GM23248 (cell line): ENCODE measurements at places on chromosomes 2 and 18. TPM values are rescaled to one million over a fixed set of nuclear protein-coding genes. Genes with fewer than 3 reads are reported as not detected.

- H3K27me3 ChIP-seq = peaks cover 19% of the 10 kb centered on the region
- H3K36me3 ChIP-seq = no peaks in the 10 kb centered on the region
- DNase-seq = no peak
- no peak overlapping the region for H3K4me3 ChIP-seq
- H3K27ac ChIP-seq = no peak overlapping the region
Observed at GRCh38 chr2:120391911-120392665, 46.2 kb downstream of the INHBB start.

- H3K36me3 ChIP-seq = no peaks in the 10 kb centered on the region
- no peak overlapping the region for H3K4me3 ChIP-seq
- H3K4me1 ChIP-seq = peaks cover 43% of the 10 kb centered on the region
- no peaks in the 10 kb centered on the region for H3K27me3 ChIP-seq
- peak; percentile 68 for DNase-seq
- H3K27ac ChIP-seq = no peak overlapping the region
Observed at GRCh38 chr18:55861266-55861665, 273.3 kb upstream of the TCF4 start.

DNA sequence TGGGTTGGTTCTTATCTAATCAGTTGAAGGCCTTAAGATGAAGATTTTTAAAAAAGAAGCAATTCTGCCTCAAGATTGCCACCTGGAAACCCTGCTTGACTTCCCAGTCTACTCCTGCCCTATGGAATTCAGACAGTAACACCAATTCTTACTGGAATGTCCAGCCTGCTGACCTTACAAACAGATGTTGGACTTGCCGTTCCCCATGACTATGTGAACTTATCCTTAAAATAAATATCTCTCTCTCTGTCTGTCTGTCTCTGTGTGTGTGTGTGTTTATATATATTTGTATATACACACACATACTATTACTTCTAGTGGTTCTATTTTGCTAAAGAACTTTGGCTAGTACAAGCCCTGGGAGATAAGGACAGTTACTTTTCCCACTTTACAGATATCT lies 675.3 kb downstream of the SLC4A3 start:
- no peaks in the 10 kb centered on the region for H3K4me1 ChIP-seq
- no peak overlapping the region for H3K4me3 ChIP-seq
- no peaks in the 10 kb centered on the region for H3K27me3 ChIP-seq
- no peak overlapping the region for H3K27ac ChIP-seq
- no peak for DNase-seq

DNA sequence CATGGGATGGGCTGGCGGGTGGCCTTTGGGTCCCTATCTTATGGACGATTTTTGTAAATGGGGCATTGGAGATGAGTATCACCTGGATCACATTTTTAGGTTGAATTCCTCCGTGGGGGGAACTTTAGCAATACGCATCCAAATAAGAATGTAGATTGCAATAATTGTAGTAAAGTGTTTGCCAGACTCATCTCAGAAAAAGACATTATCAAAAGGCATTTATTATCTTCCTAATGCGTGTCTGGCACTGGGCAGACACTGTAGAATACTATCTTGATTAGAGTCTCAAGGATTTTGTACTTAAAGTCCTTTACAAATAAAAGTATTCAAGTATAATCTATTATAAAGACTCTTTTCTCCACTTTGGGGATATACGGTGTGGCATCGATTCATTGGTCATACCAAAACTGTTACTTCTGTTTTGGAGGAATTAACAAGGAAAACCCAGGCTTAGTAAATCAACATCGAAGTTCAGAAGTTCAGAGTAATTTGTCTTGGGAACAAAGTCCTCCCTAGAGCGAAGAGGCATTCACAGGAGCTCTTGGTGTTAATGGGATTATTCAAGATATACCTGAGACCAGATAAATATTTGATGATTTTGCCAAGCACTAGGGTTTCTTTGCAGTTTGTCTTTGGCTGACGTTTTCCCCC lies 578 bp upstream of the ACKR3 start:
- H3K36me3 ChIP-seq = no peaks in the 10 kb centered on the region
- no peak for DNase-seq
- no peak overlapping the region for H3K27ac ChIP-seq
- peaks cover 73% of the 10 kb centered on the region for H3K27me3 ChIP-seq
- H3K4me3 ChIP-seq = peak overlapping the region; percentile 65; the same call in 1 of the 2 replicates

DNA sequence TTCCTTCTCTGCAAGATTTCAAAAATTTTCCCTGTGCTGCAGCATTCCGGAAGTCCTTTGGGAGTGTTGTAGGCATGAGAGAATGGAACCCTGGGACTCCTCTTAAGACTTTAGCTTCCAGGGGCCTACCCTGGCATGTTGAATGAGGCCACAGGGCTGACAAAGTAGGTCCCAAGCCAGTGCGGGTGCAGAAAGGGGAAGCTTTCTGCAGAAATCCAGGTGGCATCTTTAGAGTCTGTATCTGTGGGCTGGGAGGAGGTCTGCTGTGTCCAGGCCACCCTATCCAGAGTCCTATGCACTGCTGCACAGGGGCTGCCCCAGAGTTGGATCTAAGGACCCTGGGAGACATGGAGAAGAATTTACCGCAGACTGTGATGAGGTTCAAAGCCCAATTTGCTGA lies 1.9 kb upstream of the SIX2 start:
- no peak for DNase-seq
- H3K27me3 ChIP-seq = peaks cover 37% of the 10 kb centered on the region
- H3K4me1 ChIP-seq = 0 out of 2 replicates have a peak, but pooled peaks cover 4% of the 10 kb centered on the region
- H3K36me3 ChIP-seq = no peaks in the 10 kb centered on the region

DNA sequence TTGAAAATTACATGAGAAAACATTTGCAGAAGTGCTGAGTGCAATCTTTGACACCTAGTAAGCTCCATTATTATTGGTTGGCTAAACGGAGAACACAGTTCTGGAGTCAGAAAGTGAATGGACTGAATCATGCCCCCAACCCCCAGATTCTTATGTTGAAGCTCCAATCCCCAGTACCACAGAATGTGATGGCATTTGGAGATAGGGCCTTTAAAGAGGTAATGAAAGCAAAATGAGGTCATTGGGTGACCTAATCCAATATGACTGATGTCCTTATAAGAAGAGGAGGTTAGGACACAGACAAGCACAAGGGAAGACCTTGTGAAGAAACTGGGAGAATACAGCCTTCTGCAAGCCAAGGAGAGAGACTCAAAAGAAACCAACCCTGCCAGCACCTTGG lies 200.9 kb upstream of the EPAS1 start:
- peak; percentile 57 for DNase-seq
- H3K36me3 ChIP-seq = no peaks in the 10 kb centered on the region
- H3K4me3 ChIP-seq = no peak overlapping the region
- peak overlapping the region; percentile 58 for H3K27ac ChIP-seq
- H3K27me3 ChIP-seq = no peaks in the 10 kb centered on the region
- peaks cover 37% of the 10 kb centered on the region for H3K4me1 ChIP-seq

- DNase-seq = no peak
- no peaks in the 10 kb centered on the region for H3K36me3 ChIP-seq
- H3K27ac ChIP-seq = no peak overlapping the region
- H3K4me1 ChIP-seq = peaks cover 7% of the 10 kb centered on the region; the same call in 1 of the 2 replicates
Observed at GRCh38 chr2:131026919-131027318, 66.3 kb downstream of the FAM168B start.

DNA sequence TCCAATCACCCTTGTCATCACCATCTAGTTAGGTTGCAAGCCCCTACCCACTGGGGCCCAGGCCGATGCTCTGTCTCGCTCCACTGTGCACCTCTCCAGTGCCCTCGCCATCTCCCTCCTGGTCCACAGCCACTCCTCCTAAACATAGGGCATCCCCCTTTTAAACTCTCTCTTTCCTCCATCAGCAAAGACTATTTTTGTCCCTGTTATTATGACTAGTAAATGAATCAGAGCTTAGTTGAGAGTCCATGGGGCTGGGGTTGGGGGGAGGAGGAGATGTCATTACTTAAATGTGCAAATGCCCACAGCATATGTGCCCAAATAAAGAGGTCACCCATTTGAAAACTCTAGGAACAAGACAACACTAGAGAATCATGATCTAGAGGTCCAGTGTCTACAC lies 167.4 kb downstream of the TRABD2A start:
- no peak overlapping the region for H3K27ac ChIP-seq
- no peak overlapping the region for H3K4me3 ChIP-seq
- peaks cover 11% of the 10 kb centered on the region for H3K4me1 ChIP-seq
- DNase-seq = peak; percentile 56
- no peaks in the 10 kb centered on the region for H3K27me3 ChIP-seq
- no peaks in the 10 kb centered on the region for H3K36me3 ChIP-seq

GRCh38 chr2:72300147-72300684 lies 152.6 kb upstream of the CYP26B1 start:
- DNase-seq = no peak
- H3K36me3 ChIP-seq = no peaks in the 10 kb centered on the region
- no peaks in the 10 kb centered on the region for H3K4me1 ChIP-seq
- no peak overlapping the region for H3K4me3 ChIP-seq
- no peak overlapping the region for H3K27ac ChIP-seq

DNA sequence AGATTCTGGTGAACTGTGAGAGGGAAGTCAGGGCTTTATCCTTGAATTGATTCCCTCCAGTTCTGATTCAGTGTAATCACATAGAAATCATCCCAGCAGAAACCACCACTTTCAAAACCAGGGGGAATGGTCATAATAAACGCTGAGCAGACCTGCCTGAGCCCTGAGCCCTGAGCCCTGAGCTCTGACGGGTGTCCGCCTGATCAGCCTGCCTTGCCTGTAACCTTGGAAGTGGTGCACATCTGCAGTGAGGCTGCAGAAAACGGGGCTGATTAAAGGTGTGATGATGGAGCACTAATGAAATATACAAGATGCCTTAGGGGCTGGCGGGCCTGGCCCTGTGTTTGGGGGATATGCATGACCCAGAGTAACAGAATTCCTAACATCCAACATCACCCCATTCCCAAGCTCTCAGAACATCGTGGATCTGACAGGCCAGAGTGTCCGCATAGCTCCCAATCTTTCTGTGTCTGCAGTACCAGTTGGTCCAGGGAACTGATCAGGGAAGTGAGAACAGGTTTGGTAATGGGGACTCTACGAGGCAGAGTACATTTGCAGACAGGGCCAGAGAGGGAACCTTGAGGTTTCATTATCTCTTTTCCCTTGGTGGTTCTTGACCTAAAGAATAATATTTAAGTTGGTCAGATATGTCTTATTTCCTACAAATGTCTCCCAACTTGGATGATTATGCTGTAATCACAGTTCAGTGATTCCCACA lies 37.8 kb downstream of the KCTD18 start:
- DNase-seq = no peak
- peaks cover 7% of the 10 kb centered on the region for H3K4me1 ChIP-seq
- no peak overlapping the region for H3K4me3 ChIP-seq
- no peak overlapping the region for H3K27ac ChIP-seq

DNA sequence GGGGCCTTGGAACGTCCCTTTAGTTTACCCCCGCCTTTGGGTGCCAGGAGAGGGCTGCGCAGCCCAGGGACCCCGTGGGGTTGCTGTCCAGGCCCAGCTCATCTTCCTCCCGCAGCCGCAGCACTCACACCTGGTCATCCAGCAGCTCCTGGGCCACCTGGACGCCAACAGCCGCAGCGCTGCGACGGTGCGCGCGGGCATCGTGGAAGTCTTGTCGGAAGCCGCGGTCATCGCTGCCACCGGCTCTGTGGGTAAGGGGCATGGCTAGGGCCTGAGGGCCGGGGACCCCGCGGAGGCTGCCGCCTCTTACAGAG lies 37.2 kb downstream of the POMC start:
- no peak overlapping the region for H3K4me3 ChIP-seq
- no peak overlapping the region for H3K27ac ChIP-seq
- no peaks in the 10 kb centered on the region for H3K27me3 ChIP-seq
- no peaks in the 10 kb centered on the region for H3K36me3 ChIP-seq
- no peak for DNase-seq
- peaks cover 10% of the 10 kb centered on the region for H3K4me1 ChIP-seq

DNA sequence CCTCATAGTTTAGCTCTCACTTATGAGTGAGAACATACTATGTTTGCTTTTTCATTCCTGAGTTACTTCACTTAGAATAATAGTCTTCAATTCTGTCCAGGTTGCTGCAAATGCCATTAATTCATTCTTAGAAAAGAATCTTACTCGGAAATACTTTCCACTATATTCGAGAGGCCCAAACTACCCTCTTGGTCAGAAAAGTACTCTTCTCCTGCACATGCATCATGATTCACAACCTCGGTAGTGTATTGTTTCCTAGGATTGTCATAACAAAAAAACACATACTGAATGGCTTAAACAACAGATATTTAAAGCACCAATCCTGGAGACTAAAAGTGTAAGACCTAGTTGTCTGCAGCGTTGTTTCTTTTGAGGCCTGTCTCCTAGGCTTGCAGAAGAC lies 364.0 kb upstream of the SLC14A2 start:
- H3K36me3 ChIP-seq = no peaks in the 10 kb centered on the region
- H3K4me1 ChIP-seq = peaks cover 70% of the 10 kb centered on the region
- DNase-seq = peak; percentile 50
- no peaks in the 10 kb centered on the region for H3K27me3 ChIP-seq
- peak overlapping the region; percentile 27 for H3K27ac ChIP-seq

GRCh38 chr2:239329284-239329971 lies 71.4 kb downstream of the HDAC4 start:
- no peaks in the 10 kb centered on the region for H3K36me3 ChIP-seq
- H3K4me3 ChIP-seq = no peak overlapping the region
- peaks cover 17% of the 10 kb centered on the region for H3K4me1 ChIP-seq
- no peak for DNase-seq
- peak overlapping the region; percentile 60 for H3K27ac ChIP-seq

DNA sequence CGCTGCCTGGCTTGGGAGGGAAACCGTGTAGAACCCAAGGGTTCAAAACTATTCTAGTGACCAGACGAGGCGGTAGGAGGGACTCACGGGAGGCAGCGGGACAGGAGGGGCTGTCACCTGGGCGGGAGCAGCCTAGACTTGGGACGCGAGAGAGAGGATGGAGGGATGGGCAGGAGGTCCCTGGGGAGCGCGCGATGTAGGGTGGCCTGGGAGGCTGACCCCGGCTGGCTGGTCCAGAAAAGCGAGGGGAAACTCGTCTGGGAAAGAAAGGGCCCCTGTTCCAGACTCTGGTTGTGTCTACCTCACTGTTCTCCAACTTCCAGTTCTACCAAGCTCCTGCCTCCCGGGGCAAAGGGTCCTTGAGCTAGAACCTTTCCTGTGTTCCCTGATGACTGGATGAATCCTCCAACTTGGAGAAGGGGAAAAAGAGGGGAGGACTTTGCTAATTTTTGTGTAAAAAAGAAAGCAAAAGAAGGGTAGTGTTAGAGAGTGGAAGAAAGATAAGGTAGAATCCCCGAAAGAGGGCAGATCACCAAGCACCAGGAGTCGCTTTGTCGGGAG lies 1.4 kb downstream of the DOK6 start:
- peak; percentile 0 for DNase-seq
- H3K4me1 ChIP-seq = 0 out of 2 replicates have a peak, but pooled peaks cover 3% of the 10 kb centered on the region
- no peaks in the 10 kb centered on the region for H3K36me3 ChIP-seq
- no peak overlapping the region for H3K27ac ChIP-seq
- peak overlapping the region; percentile 82 for H3K4me3 ChIP-seq
- H3K27me3 ChIP-seq = no peaks in the 10 kb centered on the region; the same call in 1 of the 2 replicates

- H3K4me3 ChIP-seq = no peak overlapping the region
- no peaks in the 10 kb centered on the region for H3K36me3 ChIP-seq
- H3K27ac ChIP-seq = peak overlapping the region; percentile 46
- no peaks in the 10 kb centered on the region for H3K27me3 ChIP-seq
- peak; percentile 60 for DNase-seq
- peaks cover 49% of the 10 kb centered on the region for H3K4me1 ChIP-seq
Observed at GRCh38 chr2:40353231-40353630, 98.7 kb downstream of the SLC8A1 start.

EGR4 gene
- not detected in 2 replicates for total RNA-seq

SERPINB13 gene
- total RNA-seq = not detected in 2 replicates

DIPK1C gene
- total RNA-seq = not detected in 2 replicates

C2orf66 gene
- not detected in 2 replicates for total RNA-seq
